ENCODE measurements at places on chromosomes 4 and X.

GRCh38 chrX:153504445-153505016 lies 9.8 kb downstream of the BGN start:
- DNase-seq, result no peak

DNA sequence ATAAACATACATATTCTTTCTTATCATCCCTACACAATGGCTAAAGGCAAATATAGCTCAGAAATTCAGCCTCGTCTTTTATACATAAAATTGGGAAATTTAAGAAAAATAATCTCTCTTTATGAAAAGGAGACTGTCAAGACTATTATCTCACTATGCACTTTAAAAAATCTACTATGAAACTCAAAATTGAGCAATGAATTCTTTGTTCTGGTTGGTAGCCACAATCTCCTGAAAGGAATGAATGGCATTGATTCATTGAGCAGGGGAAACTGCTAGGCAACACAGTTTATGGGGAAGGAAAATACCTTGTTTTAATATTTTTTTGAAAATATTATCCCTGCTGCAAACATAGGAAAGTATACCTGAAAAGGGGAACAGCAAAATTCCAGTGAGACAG lies 397.1 kb downstream of the RAB28 start:
- DNase-seq, result no peak

DNA sequence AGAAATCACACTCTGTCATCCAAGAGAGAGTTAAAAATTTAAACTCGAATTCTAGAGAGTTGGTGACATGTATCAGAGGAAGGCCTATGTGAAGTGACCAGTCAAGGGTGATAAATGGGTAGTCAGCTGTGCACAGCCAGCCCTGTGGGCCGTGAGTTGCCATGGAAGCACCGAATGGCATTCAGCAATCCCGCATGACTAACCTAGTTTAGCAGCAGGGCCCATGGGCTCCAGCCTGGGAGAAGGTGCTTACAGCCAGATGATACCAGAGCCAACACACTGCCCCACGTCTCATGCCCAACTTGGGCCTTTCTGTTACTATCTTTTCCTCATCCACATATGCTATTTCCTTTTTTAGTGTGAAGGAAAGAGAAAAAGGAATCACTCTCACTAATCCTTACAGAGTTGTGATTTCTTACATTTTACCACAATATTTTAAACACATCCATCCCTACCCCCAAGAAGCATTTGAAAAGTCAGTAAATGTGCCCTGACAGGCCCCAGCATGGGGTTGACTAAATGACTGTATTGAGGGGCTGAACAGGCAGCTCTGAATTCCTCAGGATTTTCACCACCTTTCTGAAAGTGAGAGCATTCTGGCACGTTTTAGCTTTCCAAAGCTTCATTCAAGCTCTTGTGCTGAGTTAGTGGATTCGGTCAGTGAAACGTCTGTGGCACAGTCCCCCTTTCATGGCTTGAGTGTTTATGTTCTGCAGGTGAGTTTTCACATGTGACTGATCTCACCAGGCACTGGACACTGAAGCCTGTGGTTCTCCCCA lies 104.2 kb downstream of the AFF1 start:
- DNase-seq, result no peak

DNA sequence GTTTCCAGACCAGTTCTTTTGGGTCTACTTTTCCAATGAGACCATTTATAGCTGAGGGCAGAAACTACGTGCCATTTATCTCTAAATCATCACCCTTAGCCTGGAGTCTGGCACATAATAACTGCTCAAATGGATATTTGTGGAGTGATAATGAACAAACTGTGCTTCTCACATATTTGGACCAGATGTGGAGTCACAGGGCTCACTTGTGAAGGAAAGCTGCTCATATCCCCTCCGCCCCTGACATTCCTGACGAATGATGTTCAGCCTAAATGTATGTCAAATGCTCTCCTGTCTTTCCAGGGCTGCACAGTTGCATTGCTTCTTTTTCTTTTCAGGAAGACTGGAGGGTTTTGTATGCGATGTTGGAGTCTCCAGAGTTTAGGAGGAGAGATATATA lies 110.1 kb downstream of the GBA3 start:
- DNase-seq, result no peak

DNA sequence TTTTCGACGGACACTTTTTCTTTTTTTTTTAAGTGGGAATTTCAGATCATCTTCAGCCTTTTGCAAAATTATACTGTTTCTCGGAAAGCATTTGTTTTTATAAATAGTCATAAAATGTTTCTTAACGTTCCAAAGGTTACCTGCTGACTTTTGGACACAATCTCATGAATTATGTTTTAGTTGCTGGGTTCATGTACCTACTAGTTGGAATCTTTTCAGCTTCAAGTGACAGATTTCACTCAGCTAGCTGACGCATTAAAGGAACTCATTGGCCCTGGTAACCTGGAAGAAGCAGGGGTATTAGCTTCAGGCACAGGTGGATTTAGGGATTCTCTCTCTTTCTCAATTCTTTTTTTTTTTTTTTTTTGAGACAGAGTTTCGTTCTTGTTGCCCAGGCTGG lies 66.5 kb downstream of the TMEM131L start:
- no peak for DNase-seq
